NCI-H526 (cell line): ENCODE measurements at places on chromosomes 1 and 21.

DNA sequence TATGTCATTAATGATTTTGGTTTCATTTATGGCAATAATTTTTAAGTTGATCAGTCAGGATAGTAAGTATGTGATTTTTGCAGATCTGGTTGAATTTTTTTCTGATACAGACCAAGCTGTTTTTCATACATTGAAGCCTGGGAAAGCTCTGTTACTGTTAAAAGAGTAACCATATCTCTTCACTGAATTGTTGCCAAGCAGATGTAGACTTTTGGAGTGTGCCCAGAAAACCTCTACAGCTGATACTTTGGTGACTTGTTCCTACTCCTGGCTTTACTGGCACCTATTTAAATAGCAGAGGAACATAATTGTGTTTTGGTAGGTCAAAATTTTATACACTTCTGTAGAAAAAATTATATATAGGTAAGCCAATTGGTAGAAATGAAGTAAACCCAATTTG, 49.4 kb downstream of the NFIA start:
- DNase-seq: no peak

DNA sequence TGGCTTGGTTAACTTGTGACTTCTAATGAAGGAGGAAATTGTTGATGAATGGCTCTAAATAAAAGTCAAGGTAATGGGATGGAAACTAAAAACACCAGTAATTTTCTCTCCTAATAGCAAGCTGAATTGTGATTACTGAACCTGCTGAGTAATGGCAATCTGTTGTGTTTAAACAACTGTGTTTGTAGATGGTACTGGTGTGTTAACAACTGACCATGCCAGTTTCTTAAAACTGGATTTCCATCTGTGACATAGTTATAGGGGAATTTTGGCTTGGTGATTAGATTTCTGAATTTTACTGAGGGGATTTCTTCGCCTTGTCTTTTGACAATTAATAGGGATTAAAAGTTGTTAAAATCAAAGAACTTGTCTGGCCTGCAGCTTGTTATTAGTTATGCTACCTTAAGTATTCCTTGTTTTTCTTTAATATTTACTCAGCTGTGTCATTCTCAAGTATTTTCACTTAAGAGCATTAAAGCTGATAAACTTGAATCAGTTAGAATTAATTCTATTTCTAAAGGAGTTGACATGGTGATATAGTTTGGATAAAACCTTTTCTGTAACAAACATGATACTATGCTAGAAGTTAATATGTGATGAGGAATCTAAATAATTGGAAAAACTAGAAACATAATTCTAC, 7.9 kb upstream of the ERO1B start:
- no peak for DNase-seq

DNA sequence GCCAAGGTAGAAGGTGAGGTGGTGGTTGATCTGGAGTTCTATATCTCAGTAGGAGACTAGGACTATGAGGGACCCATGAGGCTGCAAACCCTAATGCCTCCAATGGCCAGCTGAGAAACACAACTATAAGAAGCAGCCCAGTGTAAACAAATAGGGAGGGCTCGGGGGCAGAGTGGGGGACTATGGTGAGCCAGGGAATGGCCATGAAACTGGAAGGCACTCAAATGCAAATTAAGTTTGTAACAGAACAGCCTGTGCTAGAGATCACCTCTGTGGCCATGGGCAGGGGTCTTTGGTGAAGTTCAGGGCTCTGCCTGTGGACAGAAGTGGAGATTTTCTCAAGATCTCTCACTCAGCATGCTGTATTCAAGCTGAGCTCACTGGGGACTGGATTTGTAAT, 187.1 kb downstream of the GRIK3 start:
- DNase-seq: peak; percentile 37

GRCh38 chr1:30323352-30323751, 400.0 kb downstream of the MATN1 start:
- no peak for DNase-seq

- no peak for DNase-seq
Observed at GRCh38 chr1:169514566-169515270, 29.0 kb upstream of the SLC19A2 start.

DNA sequence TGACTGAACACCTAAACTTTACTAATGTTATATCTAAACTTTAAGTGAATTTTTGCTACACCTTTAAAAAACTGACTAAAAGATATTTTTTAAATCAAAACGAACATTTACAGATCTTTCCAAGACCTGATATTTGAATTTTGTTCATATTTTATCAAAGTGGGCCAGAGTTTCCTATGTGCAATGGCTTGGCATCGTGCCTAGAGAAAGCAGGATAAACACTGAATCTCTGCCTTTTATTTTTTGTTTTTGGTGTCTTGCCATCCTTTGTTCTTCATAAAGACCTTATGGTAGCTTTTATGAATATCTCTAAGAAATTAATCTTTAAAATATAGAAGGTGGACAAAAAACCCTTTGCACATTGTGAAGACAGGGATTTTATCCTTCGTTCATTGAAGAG, 25.8 kb upstream of the VPS26C start:
- no peak for DNase-seq

DNA sequence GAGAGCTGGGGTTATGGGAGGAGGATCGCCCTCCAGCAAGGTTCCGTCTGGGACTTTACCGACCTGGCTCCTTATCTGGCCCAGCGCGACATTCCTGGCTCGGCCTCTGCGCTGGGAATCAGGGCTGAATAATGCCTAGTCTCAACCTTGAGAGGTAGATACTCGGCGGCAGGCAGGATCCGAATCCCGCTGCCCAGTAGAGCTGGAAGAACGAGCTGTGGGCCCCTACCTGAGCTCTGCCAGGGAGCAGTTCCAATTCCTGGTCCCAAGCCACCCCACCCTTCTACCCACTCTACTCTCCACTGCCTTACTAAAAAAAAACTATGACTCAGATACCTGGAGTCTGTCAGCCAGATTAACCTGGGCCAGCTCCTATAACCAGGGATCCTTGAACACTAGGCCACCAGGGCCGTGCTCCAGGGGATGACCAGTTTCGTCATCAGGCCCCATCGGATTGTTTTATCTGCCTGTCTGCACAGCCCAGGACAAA, 53.6 kb downstream of the RHBG start:
- no peak for DNase-seq

DNA sequence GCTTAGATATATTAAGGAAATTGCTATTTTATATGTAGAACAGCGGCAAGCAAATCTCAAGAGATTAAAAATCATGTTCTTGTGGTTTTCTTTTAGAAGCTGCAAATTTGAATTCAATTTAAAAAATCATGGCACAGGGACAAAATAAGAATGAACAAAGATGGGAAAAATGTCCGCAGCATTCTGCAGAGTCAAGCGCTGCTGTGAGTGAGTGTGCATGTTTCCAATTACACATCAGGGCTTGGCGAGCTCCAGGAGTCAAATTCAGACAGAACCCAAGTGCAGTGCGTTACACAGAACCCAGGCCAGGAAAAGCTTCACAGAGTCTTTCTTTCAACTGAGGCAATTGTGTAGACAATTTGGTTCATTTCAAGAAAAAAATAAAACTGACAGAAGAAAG, 33.3 kb upstream of the ERG start:
- no peak for DNase-seq

- no peak for DNase-seq
Observed at GRCh38 chr1:43021547-43022474, 63.1 kb upstream of the SLC2A1 start.

DNA sequence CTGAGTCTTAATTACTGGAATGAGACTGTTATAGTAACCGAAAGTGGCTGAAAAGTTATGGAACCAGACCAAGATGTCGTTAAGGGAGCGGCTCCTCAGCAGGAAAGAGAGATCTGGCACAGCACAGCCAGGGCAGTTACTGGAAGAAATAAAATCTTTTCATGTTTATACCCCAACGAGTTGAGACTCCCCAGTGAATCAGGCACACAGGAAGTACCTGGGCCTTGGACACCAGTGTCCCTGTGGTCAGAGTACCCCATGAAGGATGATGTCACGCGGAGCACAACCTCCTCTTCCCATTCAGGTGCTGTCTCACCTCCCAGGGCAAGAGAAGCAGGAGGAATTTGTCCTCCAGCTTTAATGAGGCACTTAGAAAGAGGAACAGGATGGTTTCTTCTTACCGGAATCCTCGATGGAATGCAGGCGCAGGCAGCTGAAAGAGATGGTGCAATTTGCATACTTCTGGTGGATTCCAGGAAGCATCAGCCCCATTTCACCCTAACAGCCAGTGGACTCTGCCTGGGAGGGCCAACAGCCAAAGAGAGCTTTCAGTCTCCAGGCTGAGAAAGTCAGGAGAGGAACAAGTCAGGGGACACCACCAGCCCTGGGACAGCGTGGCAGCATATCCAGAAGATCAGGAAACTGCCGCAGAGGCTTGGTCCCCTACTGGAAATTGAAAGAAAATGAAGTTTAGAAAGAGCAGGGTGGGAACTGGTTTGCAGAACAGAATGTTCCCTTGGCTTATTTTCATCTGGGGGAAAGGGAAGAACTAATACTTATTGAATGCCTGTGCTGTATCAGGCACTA, 35.9 kb upstream of the CTTNBP2NL start:
- peak; percentile 56 for DNase-seq

DNA sequence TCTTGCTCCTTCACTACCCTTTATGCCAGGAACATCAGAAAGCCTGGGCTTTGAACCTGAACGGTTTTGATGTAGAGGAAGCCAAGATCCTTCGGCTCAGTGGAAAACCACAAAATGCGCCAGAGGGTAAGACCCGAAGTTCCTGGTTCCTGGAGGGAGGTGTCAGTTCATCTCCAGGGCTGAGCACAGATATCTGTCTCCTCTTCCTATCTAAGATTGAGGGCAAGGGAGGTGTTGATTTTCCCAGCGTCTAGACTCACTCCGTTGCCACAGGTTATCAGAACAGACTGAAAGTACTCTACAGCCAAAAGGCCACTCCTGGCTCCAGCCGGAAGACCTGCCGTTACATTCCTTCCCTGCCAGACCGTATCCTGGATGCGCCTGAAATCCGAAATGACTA, 915 bp downstream of the CDC20 start:
- no peak for DNase-seq

- no peak for DNase-seq
Observed at GRCh38 chr1:57353654-57354053, 70.2 kb downstream of the DAB1 start.

DNA sequence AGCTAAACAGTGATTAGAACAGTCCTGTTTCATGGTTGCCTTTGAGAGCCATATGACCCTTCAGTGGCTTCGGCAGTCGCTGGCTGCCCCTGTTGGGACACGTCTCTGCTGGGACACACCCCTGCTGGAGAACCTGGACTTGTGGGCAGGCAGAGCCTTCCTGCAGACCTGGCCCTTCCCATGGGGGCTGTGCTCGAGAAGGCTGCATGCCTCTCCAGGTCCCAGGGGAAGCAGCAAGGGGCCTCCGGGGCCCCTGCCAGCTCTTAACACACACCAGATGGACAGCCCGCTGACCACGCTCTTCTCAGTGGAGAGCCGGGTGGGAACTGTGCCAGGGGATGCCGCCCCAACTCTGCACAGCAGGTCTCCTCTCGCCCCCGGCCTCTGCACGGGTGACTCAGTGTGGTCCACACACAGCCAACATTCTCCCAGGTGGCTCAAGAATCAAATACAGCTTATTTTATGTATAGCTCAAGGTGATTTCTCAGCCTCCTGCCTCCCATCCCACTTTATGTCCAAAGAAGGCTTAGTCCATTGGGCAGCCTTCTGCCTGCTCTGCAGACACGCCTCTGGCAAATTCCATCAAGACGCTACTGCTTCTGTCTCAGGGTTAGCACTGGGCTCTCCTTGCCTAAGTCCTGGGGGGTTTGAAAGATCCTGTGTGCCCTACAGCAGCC, 450.8 kb downstream of the KIF26B start:
- DNase-seq: no peak

GRCh38 chr1:156709757-156710489, 4.5 kb upstream of the CRABP2 start:
- DNase-seq: peak; percentile 43

- no peak for DNase-seq
Observed at GRCh38 chr1:183862967-183863366, 58.0 kb downstream of the RGL1 start.

GRCh38 chr21:43989401-43989800, 22.7 kb upstream of the TRAPPC10 start:
- DNase-seq: no peak

DNA sequence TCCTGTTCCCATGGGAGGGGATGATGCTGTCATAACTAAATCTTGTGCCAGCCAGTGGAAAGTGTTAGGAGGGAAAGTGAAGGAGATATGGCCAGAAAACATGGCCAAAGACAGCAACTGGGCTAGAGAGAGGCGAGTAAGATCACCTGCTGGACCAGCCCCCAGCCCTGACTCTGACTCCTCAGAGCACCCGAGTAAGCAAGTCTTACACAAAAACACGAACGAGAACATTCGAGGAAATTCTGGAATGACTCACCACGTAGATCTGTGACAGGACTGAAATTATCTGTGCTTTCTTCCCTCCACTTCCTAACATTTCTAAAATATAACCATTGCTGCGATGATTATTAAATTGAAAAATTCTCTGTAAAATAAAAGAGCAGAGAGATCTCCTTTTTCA, 9.2 kb downstream of the ZNF496 start:
- no peak for DNase-seq

DNA sequence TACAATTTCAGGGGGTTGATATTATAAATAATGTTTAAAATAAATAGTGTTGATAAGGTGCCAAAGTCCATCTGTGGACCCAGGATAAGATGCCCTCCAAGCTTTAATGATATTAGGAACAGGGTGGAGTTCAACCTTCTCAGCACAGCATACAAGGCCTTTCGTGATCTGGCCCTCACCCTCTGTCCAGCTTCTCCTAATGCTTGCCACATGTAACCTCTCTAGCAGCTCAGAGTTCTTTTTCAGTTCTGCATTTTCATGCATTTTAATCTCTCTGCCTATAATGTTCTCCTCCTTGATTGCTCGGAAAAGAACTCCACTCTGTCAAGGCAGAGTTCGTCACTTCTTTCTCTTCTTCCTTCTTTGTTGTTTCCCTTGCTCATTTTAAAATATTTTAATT, 21.4 kb upstream of the SMAP2 start:
- DNase-seq: no peak

GRCh38 chr1:208513799-208514198, 269.6 kb upstream of the PLXNA2 start:
- no peak for DNase-seq

GRCh38 chr1:58813801-58814200, 30.0 kb upstream of the JUN start:
- no peak for DNase-seq

GRCh38 chr1:41192456-41193178, 49.5 kb downstream of the SCMH1 start:
- DNase-seq: no peak
